ENCODE measurements at places on chromosomes 4 and X.

DNA sequence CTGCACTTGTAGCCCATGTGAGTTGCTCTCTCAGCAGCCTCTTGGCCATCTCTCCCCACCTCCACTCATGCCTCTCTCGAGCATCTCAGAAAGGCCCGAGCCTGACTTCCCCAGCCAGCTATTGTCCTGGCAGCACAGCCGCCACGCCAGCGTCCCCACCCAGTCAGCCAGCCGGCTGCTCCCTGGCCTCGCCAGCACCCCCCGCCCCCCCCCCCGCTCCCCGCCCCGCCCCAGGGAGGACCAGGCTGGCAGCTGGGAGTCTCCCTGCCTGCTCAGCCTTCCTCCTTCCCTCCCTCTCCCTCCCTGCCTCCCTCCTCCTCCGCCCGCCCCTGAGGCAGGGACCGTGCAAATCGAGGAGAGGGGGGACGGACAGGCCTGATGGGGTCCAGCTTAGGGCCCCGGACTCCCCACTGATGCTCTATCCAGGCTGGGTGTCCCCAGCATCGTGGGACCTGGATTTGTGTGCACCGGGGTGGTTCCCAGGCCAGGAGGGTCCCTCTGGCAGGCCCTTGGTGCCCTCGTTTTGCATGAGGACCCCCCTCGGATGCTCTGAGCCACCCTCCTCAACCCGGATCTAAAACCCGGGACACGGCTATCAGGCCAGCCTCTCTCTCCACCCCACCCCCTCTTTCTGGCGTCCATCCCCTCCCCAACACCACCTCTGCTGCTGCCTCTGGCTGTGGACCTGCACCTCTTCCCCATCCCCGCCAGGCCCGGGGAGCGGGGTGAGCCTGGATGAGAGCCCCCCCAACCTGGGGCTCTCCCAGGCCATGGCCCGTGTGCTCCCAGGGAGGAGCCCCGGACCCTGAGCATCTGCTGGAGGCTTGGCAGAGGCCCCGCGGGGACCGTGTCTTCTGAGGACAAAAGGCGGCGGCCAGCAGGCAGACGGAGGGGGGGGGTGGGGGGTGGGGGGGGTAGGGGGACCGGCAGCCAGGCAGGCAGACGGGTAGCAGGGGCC, at the start of gene GPR173:
Gene GPR173 (plus strand): TSS at position 621 of the 958 bp plus-strand sequence. CDS start 27,833 bp downstream, outside the sequence.
- no peak for DNase-seq

- DNase-seq: no peak
Measured at GRCh38 chr4:72377491-72378194, 191.4 kb downstream of the ADAMTS3 start.

GRCh38 chrX:149568701-149569296, 18.5 kb downstream of the MAGEA9B start:
- no peak for DNase-seq

GRCh38 chr4:11791797-11792196, 363.1 kb upstream of the HS3ST1 start:
- no peak for DNase-seq

DNA sequence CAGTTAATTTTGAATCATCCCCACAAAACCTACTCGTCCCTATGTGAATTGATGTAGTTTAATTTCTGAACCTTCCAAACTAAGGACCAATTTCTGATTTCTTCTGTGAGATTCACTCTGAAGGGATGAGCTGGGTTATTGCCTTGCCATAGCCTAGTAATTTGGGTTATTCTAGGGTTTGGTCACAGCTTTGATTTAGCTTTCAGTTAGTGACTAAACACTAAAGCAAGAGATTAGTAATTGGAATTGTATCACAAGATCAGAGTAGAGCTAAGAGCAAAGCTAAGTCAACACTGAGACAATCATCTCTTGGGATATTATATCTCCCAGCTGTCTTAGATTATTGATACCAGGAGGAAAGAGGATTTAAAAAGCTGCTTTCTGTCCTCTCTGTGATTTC, 588.0 kb downstream of the CCSER1 start:
- DNase-seq: no peak

- no peak for DNase-seq
Measured at GRCh38 chrX:103608306-103608963, 672 bp downstream of the TCEAL3 start.
